ENCODE measurements at places on chromosomes 1 and 21.
A peak's percentile ranks its signal among the peaks of the same experiment; 100 is the strongest.

DNA sequence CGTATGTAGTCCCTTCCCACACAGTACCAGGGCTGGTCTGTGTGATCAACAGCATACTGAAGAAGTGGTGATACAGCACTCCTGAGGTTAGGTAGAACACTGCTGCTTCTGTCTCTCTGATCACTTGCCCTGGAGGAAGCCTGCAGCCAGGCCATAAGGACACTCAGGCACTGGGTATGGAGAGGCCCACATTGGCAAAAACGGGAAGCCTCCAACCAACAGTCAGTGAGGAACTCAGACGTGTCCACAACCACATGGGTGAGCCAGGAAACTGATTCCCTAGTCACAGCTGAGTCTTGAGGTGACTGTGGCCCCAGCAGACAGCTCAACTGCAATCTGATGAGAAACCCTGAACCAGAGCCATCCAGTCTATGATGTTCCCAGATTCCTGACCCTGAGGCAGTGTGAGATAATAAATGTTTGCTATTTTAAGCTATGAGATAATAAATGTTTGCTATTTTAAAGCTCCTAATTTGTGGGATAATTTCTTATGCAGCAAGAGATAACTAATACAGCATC, 62.5 kb downstream of the COQ8A start:
- no peak for DNase-seq

DNA sequence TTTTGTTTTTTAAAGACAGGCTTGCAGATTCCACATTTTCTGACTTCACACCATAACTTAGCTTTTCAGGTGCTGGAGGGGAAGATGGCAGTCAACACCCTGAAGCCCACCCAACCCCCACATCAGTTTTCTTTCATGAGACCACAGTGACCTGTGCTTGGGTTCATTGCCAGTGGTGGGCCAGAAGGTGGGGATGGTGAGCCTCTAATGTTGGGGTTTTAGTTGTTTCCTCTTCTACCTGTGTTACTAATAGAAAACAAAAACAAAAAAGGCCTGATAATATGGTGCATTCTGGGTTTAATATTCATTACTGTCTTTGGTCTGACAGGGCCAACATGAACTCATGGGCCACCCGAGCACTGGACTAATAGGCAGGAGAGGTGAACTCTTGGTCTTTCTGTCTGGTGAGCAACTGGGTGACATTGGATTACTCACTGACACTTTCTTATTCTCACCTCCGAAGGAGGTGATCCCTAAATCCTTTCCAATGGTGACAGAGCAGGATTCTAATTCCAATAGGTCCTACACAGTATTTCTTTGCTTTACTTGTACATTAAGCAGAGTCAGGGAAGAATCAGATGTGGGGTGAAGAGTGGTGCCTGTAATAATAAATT, 132.8 kb downstream of the CLIC6 start:
- DNase-seq: no peak

DNA sequence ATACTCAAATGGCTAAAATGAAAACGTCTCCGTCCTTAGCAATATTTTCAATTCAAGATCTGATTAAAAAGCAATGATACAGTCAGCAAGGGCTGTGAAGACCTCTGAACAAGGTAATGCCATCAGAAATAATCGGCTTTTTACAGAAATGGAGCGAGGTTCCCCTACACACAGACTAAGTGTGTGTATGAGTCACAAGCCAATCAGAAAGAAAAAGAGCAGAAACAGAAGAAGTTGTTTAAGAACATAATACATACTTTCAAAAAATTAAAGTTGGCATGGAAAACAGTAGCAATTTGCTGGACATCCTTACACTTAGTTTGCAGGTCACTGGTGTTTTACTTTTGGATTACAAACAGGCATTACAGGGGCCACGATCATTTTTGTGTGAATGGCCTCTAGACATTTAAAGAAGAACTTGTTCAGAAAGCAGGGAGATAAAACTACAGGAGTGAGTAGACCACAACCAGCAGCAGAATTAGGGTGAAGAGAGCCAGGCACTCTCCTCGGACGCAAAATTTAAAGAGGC, 350.0 kb upstream of the RUNX1 start:
- no peak for DNase-seq

- DNase-seq: no peak
Measured at GRCh38 chr1:185846672-185847444, 112.7 kb downstream of the HMCN1 start.

- DNase-seq: no peak
Measured at GRCh38 chr1:67612788-67613241, 72.2 kb upstream of the GADD45A start.

DNA sequence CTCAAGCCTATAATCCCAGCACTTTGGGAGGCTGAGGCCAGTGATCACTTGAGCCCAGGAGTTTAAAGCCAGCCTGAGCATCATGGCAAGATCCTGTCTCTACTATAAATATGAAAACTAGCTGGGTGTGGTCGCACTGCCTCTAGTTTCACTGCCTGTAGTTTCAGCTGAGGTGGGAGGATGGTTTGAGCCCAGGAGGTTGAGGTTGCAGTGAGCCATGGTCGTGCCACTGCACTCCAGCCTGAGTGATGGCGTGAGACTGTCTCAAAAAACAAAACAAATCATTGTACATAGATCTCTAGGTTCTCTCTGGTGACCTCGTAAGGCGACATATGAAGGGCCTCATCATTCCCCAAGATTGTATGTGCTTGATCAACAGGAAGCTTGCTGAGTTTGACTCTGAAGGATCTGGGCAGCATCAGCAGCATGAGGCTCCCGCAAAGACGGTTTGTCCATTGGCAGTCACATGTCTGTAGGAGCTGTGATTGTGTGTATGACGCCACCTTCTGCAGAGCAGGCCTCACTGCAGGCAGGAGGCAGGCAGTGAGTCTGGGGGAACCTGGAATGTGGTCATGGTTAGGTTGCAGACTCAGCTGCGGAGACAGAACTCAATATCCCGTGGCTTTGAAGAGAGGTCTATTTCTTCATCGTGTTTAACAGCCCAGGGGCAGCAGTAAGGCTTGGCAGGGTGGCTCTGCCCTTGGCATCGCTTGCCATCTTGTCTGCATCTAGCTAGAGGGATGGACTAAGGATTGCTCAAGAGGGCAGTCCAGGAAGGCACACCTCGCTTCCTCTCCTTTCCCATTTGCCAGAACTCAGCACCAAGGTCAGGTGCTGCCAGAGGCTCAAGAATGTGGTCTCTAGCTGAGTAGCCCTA, 14.0 kb downstream of the ATP5PO start:
- DNase-seq: no peak

GRCh38 chr1:168691541-168691940, 37.5 kb downstream of the DPT start:
- DNase-seq: no peak

GRCh38 chr1:165352442-165353293, 3.8 kb downstream of the LMX1A start:
- DNase-seq: peak; percentile 58

DNA sequence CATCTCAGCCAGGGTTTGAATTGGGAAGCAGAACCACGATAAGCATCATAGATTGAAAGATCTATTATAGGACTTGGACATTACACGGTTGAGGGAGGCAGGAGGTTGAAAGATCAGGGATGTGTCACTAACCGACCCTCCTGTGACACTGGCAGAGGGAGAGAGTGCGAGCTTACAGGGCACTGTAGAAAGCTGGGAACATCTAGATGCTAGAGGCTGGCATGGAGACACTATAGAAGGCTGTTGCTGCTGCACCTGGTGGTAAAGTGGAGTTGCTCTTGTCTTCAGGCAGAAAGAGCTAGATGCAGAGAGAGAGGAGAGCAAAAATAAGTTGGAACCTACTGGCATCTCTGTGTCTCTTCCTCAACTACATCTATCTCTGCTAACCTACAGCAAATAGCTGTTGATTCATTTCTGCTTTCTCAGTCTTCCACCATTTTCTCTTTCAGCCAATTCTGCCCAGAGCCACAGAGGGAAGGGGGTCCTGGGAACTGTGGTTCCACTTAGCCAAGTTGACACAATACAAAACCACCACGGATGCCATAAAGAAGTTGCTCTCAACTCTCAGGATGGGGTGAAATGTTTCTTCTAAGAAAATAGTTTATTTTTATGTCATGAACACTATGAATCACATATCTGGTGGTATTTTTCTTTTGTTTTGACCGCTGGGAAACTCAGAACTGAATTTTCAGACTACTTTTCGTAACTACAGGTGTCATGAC, 155.9 kb downstream of the ZNF281 start:
- no peak for DNase-seq

DNA sequence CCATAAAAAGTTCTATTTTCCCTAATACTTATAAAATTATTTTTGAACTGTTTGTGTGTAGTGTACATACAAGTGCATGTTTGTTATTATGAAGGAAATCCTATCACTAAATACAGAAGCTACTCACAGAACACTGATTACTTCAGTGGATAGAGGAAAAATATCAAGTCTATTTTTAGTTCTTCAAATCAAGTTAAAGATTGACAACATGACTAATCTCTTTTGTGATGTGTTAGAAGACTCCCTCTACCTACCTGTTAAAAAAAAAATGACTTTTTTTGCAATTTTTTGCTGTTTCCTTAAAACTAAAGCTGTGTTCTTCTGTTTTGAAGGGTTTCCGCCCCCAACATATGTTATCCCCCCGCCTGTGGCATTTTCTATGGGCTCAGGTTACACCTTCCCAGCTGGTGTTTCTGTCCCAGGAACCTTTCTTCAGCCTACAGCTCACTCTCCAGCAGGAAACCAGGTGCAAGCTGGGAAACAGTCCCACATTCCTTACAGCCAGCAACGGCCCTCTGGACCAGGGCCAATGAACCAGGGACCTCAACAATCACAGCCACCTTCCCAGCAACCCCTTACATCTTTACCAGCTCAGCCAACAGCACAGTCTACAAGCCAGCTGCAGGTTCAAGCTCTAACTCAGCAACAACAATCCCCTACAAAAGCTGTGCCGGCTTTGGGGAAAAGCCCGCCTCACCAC, 45.5 kb downstream of the NCF2 start:
- DNase-seq: no peak

- no peak for DNase-seq
Measured at GRCh38 chr1:160739098-160739511, at the start of gene SLAMF7. Gene SLAMF7 (plus strand): TSS chr1:160739247. CDS start chr1:160739302, 55 bp downstream.

DNA sequence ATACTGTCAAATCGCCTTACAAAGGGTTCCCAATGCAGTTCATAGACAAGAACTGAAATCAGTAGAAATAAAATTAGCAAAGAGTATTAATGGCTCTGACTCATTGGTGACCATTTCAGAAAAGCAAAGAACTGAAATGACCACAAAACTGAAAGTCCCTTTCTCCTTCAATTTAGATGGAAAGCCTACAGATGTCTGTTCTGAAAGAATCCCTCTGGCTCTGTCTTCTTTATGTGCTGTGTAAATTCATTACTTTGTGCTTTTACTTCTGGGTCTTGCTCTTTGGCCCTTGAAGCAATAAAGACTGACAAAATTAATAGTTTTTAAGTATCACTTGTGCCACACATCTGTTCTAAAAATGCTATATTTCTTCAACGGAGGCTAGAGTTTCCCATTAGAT, 62.7 kb upstream of the GPR89A start:
- DNase-seq: no peak

DNA sequence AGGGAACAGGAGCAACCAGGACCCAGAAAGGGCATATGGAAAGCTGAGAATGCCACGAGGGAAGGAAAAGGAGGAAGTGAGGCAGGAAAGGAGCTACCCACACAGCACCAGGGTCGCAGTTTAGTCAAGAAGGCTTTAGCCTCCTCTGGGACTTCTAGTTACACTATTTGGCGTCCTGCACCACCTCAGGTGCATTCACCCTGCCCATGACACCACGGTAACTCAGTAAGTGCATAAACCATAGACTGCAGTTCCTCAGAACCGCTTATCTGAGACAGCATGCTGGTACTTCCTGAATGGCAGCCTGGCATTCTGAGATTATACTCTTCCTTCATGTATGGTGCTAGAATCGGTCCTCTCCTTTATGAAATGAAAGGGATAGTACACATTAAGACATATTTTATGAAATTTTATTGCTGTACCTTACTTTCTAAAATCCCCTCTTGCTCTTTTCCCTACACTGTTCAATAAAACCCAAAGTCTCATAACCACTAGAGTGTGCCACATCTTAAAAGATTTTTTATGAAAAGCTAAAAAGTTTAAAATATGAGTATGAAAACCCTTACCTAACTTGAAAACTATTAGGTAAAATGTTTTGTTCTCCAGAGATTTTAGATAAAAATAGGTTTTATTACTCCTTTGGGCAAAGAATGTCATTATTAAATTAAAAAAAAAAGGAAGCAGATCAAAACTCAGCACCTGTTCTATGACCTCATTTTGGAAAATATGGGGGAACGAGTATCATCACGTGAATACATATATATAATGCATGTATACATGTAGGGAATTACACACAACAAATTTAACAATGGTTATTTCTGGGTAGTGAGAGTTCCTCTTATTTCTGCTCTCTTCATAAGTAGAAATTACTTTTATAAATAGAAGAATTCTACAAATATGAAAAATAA, 67.3 kb downstream of the VAV3 start:
- no peak for DNase-seq

DNA sequence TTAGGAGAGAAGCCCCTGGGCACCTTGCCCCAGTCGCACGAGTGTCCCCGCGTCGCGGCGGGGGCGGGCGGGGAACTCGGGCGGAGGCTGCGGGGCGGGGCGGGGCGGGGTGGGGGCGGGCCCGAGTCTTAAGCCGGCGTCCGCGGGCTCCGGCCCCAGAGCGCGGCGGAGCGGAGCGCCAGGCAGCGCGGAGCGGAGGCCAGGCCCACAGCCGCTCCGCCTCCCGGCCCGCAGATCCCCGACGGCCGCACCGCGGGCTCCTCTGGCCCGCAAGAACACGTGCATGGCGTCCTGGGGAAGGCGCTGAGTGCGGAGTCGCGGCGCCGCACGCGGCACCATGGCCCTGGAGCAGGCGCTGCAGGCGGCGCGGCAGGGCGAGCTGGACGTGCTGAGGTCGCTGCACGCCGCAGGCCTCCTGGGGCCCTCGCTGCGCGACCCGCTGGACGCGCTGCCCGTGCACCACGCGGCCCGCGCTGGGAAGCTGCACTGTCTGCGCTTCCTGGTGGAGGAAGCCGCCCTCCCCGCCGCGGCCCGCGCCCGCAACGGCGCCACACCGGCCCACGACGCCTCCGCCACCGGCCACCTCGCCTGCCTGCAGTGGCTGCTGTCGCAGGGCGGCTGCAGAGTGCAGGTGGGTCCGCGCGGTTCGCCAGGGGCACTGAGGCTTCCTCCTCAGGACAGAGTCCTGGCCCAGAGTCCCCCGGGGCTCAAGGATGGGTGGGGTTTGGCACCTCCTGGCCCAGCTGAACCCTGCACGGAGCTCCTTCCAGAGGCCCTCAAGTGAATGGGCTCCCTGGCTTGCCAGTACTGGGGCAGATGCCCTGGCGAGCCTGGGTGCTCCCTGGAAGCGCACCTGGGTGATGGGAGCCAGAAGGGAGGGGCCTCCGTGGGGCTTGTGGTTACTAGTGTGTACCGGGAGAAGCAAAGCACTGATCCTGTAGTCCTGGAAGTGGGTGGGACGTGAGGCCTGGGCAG, at the start of gene ESPN:
Gene ESPN (plus strand): TSS at position 158 of the 975 bp plus-strand sequence. CDS start 180 bp downstream, at position 338.
- DNase-seq: peak; percentile 24
